NB4 (cell line): ENCODE measurements at places on chromosomes 5 and 9.
A peak's percentile ranks its signal among the peaks of the same experiment; 100 is the strongest.

GRCh38 chr9:129500161-129500862 lies 120.6 kb downstream of the C9orf50 start:
- DNase-seq, result no peak

DNA sequence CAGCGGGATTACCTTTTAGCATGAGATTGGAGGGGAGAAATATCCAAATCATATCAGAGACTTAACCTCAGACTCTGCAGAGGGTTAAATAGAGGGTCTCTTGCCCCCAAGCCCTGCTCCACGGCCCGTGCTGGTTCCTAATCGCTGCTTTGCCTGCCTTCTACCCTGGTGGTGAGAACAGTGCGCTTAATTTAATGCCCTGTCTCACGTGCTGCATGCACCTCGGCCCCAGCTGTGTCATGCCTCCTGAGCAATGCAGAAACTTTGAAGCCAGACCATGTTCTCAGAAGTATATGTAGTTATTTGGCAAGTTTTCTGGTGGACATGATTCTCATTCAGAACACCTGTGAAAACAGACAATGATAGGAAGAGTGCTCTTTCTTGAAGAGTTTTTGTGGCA lies 1.4 kb downstream of the OTULIN start:
- peak; percentile 39 for DNase-seq

GRCh38 chr9:110284211-110284844 lies 28.0 kb upstream of the TXN start:
- DNase-seq, result no peak

GRCh38 chr9:135920973-135921585 lies 13.7 kb upstream of the CAMSAP1 start:
- no peak for DNase-seq

DNA sequence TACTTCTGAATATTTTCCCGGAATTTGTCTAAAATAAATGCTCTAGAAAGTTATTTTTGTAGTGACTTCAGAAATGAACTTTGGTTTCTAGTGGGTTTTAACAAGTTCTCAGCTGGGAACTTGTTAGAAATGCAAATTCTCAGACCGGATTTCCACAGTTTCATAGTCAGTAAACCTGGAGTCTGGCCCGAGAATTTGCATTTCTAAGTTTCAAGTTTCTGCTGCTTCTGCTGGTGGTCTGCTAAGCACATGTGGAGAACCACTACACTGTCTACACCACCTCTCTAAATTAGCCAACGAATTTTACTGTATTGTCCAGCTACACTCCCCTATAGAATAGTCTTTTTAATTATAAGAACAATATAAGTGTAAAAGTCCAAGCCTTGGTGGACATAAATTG lies 208.0 kb downstream of the CHSY3 start:
- no peak for DNase-seq

- peak; percentile 36 for DNase-seq
Observed at GRCh38 chr9:68685770-68686169, 19.3 kb upstream of the PIP5K1B start.

DNA sequence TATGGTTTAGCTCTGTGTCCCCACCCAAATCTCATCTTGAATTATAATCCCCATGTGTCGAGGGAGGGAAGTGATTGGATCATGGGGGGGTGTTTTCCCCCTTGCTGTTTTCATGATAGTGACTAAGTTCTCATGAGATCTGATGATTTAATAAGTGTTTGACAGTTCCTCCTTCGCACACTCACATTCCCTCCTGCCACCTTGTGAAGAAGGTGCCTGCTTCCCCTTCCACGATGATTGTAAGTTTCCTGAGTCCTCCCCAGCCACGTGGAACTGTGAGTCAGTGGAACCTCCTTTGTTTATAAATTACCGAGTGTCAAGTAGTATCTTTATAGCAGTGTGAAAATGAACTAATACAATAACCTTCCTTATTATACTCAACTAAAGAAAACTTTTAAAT lies 24.3 kb upstream of the TEX10 start:
- peak; percentile 11 for DNase-seq
